ENCODE measurements at places on chromosomes 6 and 20.

GRCh38 chr20:14569641-14570040 is 232.2 kb upstream of the FLRT3 start:
- DNase-seq: no peak

GRCh38 chr6:159933077-159933476 is 35.8 kb upstream of the IGF2R start:
- no peak for DNase-seq

GRCh38 chr6:3803627-3804468 is 45.3 kb upstream of the FAM50B start:
- no peak for DNase-seq

DNA sequence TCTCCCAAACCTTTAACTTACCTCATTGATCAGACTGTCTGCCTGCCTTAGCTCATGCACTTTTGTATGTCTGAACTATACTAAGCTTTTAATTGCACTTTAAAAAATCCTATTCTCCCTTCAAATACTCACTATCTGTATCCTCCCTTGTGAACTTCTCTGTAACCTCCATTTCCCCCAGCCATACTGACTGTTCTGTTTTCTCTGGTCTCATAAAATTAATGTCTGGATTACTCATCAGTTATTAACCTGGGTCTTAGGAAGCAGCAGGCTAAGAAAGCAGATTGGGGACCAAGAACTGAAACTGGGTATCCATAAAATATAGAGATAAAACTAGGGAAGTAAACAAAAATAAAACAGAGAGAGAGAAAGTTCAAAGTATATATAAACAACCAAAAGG is 469.3 kb upstream of the MAN1A1 start:
- no peak for DNase-seq

DNA sequence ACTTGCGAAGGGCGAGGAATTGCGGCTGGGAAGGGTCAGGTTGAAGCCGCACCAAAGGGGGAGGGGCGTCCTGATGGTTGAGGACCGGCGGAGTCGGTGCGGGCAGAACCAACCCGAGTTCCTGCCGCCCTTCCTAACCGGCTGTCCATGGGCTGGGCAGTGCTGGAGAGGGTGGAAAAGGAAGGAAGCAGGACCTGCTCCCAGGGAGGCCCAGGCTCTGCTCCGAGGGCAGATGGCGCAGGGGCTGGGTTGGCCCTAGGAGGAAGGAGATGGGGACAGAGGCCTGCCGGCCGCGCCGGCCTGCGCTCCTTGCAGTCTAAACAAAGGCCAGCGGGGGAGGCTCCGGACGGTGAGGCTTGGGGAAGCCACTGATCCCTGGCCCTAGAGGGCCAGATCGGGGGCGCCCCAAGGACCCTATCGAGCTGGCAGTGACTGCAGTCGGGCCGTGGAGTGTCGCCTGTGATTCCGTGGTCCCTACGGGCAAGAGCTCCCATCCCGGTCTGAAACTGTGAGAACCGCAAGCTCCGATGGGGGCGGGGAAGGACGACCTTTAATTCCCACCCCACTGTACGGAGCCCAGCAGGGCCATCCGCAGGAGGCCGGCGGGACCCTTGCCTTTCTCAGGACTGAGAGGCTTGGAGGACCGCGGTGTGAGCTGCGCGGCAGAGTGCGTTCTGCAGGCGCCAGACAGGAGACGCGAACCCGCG is 39.4 kb downstream of the YTHDF1 start:
- no peak for DNase-seq

DNA sequence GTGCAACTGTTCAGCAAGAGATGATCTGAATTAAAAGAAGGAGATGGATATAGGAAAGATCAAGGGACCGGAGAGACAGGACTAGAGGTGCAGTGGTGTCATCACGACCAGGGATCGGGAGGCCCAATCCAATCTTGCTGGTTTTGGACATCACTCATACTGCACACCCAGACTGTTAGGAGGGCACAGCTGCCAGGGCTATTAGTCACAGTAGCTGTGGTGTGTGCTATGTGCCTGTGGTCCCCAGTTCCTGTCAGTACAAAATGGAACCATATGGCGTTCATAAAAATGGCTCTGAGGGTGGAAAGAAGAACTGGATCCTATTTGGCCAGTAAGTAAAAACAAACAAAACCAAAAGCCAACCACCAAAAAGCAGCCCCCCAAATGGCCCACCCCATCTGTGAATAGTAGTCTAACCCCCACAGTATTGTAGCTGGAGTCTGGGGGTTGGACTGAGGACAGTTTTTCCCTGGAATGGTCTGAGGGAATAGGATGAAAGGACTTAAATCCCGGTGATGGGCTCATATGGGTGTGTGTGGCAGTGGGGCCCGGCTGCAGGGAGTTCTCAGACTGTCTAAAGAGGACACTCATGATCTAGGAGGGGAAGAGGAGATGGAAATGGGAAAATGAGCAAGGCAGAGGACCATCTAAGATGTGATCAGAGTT is 9.3 kb upstream of the NNAT start:
- DNase-seq: no peak

DNA sequence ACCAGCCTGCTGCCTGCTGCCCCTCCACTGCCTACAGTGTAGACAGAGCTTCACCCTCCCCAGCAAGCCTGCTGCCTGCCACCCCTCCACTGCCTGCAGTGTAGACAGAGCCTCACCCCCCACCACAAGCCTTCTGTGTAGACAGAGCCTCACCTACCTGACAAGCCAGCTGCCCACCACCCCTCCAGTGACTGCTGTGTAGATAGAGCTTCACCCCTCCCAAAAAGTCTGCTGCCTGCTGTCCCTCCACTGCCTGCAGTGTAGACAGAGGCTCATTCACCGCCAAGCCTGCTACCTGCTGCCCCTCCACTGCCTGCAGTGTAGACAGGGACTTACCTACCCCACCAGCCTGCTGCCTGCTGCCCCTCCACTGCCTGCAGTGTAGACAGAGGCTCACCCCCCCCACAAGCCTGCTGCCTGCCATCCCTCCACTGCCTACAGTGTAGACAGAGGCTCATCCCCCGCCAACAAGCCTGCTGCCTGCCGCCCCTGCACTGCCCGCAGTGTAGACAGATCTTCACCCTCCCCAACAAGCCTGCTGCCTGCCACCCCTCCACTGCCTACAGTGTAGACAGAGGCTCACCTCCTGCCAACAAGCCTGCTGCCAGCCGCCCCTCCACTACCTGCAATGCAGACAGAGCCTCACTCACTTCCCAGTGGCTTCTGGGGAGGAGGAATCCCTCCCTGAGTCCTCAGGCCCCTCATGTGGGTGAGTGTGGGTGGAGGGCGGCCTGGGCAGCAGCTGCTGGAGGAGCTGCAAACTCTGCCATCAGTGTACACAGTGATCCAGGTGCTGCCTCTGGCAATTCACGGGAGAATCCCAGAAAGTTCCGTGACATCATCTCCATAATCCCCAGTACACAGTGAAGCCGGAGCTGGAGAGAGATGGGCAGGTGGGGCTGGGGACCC is 140.9 kb downstream of the DLL1 start:
- DNase-seq: no peak

DNA sequence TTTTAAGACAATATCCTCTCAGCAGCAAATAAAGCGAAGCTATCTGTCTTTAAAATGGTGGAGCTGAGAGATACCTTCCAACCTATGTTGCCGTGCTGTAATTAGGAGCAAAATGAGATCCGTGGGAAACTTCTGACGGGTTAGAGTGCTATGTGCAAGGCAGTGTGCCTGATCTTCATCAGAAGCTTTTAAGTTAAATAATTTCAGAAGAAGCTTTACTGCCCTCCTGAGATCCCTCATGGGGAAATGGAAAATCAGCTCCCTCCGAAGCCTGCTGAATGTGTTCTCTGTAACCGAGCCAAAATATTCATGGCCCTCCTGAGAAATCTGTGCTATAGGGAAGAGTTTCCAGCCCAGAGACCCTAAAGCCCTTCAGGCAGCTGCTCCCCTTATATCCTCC is 43.7 kb upstream of the TBC1D7 start:
- DNase-seq: no peak

DNA sequence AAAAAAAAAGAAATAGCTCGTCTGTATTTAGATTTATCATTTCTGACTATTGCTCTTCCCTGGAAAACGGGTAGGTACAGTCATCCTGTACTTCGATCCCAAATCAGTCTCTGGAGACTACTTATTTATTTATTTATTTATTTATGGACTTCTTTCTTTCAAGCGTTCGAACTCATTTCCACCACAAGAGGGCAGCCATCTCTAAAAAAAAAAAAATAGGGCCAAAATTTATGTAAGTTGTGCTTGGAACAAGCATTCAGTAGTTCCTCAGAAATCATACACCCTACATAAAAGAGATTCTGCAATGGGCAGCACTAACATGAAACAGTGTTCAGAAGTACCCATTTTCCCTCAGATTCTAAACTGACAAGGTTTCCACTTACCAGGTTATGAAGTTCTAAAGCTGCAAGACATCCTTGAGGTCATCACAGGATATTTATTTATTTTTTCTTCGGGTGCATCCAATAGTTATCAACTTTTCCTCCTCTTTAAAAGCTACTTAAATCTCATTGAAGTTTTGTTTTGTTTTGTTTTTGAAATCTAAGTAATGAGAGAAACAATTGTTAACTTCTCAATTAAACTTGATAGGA is 1.9 kb upstream of the BMP2 start:
- no peak for DNase-seq
